CD4-positive, alpha-beta memory T cell (primary cell): ENCODE measurements at places on chromosomes 12 and 14. TPM values are rescaled to one million over a fixed set of nuclear protein-coding genes. Genes with fewer than 3 reads are reported as not detected.

GRCh38 chr14:85125291-85125670 is 404.7 kb upstream of the FLRT2 start:
- H3K27me3 ChIP-seq = no peaks in the 10 kb centered on the region
- no peak overlapping the region for H3K4me3 ChIP-seq
- no peak overlapping the region for H3K27ac ChIP-seq
- no peak for DNase-seq
- H3K4me1 ChIP-seq = no peaks in the 10 kb centered on the region
- no peaks in the 10 kb centered on the region for H3K36me3 ChIP-seq

GRCh38 chr12:93682846-93683261 is 5.7 kb downstream of the CRADD start:
- no peaks in the 10 kb centered on the region for H3K27me3 ChIP-seq
- no peak overlapping the region for H3K4me3 ChIP-seq
- no peaks in the 10 kb centered on the region for H3K36me3 ChIP-seq
- H3K27ac ChIP-seq = no peak overlapping the region

GRCh38 chr12:7856516-7856915 is 16.2 kb downstream of the SLC2A14 start:
- H3K27me3 ChIP-seq = no peaks in the 10 kb centered on the region
- no peak overlapping the region for H3K27ac ChIP-seq
- H3K36me3 ChIP-seq = no peaks in the 10 kb centered on the region
- DNase-seq = no peak
- H3K4me1 ChIP-seq = no peaks in the 10 kb centered on the region

GRCh38 chr12:109987615-109988014 is 8.6 kb downstream of the GIT2 start:
- H3K27ac ChIP-seq = no peak overlapping the region
- peaks cover 63% of the 10 kb centered on the region for H3K36me3 ChIP-seq
- no peak overlapping the region for H3K4me3 ChIP-seq

DNA sequence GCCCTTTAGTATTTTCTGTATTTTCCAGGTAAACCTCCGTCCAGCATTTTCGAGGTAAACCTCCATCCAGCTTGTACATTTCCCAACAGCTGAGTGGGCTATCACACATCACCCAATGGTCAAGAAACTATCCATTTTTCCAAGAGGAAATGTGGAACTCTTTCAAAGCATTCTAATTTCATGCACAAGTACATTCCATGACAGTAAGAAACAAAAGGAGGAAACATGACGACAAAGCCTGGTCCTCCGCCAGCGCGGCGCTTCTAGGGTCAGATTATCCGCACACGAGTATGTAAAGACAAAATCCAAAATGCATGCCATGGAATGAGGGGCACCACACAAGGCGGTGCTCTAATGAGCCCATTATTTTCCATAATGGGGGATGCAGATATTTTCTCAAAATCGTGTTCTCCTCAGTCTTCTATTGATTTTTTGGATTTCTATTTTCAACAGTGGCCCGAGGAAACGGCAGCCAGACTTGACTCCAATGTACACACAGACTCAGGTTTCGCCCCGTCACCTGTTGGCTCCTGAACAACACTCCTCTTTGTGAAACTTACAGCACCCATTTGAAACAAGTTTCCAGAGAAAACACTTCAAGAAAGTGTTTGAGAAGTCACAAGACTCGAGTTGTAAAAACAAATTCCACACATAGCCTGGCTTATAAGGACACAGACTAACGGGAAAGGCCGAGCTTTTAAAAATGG is 107.4 kb downstream of the PRICKLE1 start:
- no peak for DNase-seq
- H3K4me1 ChIP-seq = peaks cover 14% of the 10 kb centered on the region
- H3K4me3 ChIP-seq = no peak overlapping the region

- H3K27me3 ChIP-seq = no peaks in the 10 kb centered on the region
- DNase-seq = no peak
- no peaks in the 10 kb centered on the region for H3K4me1 ChIP-seq
- H3K36me3 ChIP-seq = peaks cover 3% of the 10 kb centered on the region
- H3K27ac ChIP-seq = no peak overlapping the region
Measured at GRCh38 chr12:124406043-124406442, 111.2 kb downstream of the RFLNA start.

DNA sequence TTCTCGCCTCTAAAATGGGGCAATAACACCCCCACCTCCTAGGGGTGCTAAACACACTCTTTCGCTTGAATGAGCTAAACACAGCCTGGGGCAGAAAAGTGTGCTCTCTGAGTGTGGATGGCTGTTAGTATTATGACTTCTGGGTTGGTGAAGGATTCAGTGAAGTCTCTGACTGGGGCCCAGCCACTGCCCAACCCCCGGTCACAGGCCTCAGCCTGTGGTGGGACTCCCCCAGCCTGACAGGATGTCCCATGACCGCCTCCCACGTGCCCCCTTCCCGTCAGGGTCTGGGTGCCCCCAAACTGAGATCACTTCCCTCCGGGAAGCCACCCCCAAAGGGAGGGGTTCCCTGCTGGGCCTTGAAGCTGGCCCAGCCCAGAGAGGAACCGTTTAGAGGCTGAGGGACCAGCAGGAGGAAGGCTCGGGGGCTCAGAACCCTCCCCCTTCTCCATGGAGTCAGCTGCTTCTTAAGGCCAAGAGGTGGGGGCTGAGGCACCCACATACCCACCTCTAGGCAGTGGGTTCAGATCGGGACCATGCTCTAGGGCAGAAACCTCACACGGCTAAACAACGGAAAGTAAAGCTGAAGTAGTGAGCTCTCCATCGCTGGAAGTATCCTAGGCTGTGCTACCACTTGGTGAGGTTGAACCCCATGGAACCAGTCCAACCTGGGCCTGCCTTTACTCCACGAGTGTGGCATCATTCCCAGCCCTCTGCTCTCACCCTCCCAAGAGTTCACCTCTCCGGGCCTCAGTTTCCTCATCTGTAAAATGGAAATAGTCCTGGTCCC is 13.8 kb downstream of the DTX1 start:
- no peak overlapping the region for H3K4me3 ChIP-seq
- H3K36me3 ChIP-seq = no peaks in the 10 kb centered on the region
- no peak for DNase-seq
- no peak overlapping the region for H3K27ac ChIP-seq

DNA sequence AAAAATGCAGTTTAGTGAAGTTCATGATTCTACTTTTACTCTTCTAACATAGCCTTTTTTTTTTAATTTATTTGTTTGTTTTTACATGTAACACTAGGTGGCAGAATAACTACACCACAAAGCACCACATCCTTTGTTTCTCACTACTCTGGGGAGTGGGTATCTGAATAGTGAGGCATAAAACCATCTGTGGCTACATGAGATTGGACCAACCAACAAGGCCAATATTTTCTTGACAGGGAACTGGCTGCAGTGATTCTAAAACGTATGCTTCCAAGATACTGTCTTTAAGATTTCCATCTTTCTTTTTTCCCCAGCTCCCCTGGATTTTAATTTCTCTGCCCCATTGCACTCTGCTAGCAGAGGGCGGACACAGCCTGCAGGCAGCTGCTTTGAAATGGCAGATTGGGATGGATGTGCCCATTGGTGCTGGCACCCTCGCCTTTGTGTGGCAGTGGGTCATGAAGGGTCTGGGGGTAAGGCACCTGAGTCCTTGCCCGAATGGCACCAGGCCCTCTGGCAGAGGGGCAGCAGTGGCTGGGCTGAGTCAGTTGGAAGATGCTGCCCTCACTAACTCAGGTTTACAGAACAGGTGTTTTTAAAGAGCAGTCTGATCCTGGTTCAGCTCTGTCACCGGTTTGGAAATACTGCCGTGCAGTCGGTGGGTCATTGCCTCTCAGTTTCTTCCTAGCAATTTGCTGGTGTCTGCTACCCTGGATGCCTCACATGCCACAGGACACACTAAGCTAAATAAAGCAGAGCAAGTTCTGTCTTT is 429.1 kb downstream of the RAD51B start:
- H3K27me3 ChIP-seq = no peaks in the 10 kb centered on the region
- DNase-seq = peak; percentile 43
- H3K4me1 ChIP-seq = peaks cover 24% of the 10 kb centered on the region
- no peak overlapping the region for H3K27ac ChIP-seq
- no peaks in the 10 kb centered on the region for H3K36me3 ChIP-seq
- no peak overlapping the region for H3K4me3 ChIP-seq

DNA sequence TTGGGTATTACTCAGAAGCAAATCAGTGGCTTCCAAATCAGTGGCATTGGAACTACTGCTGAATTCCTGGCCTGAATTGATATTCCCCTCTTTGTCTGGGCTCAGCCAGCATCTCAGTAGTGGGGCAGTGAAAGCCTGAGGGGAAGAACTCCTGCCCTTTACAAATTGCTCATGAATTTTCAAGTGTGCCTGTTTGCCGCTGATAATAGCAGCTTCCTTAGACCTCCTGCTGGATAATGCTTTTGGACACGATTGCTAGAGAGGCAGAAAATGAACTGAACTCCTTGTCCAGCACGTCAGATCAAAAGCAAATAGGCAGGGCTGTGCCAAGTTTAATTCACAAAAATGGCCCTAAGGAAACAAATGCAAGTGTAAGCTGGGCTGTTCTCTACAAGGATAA is 91.3 kb upstream of the GZMB start:
- no peaks in the 10 kb centered on the region for H3K36me3 ChIP-seq
- H3K4me1 ChIP-seq = no peaks in the 10 kb centered on the region
- no peak overlapping the region for H3K4me3 ChIP-seq
- no peaks in the 10 kb centered on the region for H3K27me3 ChIP-seq
- H3K27ac ChIP-seq = no peak overlapping the region
- DNase-seq = no peak

GRCh38 chr12:132267873-132268272 is 61.5 kb downstream of the GALNT9 start:
- H3K27me3 ChIP-seq = no peaks in the 10 kb centered on the region
- no peaks in the 10 kb centered on the region for H3K4me1 ChIP-seq
- H3K4me3 ChIP-seq = no peak overlapping the region
- DNase-seq = no peak
- no peaks in the 10 kb centered on the region for H3K36me3 ChIP-seq

DNA sequence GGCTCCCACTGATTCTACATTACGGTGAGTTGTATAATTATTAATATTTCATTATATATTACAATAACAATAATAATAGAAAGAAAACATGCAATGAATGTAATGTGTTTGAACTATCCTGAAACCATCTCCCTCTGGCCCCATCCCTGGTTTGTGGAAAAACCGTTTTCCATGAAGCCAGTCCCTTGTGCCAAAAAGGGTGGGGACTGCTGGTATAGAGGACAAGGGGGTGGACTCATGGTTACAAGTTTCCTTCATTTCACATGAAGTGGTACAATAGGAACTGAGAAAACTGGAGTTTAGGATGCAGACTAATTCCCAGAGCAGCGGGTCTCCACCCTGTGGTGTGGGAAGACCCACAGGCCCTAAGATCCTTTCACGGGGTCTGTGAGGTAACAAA is 3.0 kb upstream of the C1RL start:
- no peaks in the 10 kb centered on the region for H3K27me3 ChIP-seq
- no peak for DNase-seq
- H3K27ac ChIP-seq = no peak overlapping the region
- no peak overlapping the region for H3K4me3 ChIP-seq
- no peaks in the 10 kb centered on the region for H3K36me3 ChIP-seq

- no peaks in the 10 kb centered on the region for H3K4me1 ChIP-seq
- no peaks in the 10 kb centered on the region for H3K36me3 ChIP-seq
- no peaks in the 10 kb centered on the region for H3K27me3 ChIP-seq
- no peak overlapping the region for H3K27ac ChIP-seq
- no peak for DNase-seq
Measured at GRCh38 chr12:129467289-129467688, 436.5 kb downstream of the TMEM132D start.

DNA sequence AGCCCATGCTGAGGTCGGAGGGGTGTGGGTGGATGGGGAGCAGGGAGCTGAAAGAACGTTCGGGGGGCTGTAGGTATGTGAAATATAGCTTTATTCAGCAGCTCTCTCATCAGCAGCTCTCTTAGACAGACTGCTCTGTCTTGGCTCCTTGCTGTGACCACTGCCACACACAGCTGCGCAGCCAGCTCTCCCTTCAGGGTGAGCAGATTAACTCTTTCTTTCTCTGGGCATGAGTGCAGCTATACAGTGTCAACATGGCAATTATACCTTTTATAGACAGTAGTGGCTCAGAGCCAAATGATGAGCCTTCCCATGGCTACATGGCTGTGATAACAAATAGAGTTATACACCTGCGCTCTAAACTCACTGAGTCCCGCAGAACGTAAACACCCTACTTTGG is 137.7 kb upstream of the NEDD1 start:
- H3K27me3 ChIP-seq = no peaks in the 10 kb centered on the region
- no peaks in the 10 kb centered on the region for H3K4me1 ChIP-seq
- no peak overlapping the region for H3K27ac ChIP-seq
- no peaks in the 10 kb centered on the region for H3K36me3 ChIP-seq
- H3K4me3 ChIP-seq = no peak overlapping the region

DNA sequence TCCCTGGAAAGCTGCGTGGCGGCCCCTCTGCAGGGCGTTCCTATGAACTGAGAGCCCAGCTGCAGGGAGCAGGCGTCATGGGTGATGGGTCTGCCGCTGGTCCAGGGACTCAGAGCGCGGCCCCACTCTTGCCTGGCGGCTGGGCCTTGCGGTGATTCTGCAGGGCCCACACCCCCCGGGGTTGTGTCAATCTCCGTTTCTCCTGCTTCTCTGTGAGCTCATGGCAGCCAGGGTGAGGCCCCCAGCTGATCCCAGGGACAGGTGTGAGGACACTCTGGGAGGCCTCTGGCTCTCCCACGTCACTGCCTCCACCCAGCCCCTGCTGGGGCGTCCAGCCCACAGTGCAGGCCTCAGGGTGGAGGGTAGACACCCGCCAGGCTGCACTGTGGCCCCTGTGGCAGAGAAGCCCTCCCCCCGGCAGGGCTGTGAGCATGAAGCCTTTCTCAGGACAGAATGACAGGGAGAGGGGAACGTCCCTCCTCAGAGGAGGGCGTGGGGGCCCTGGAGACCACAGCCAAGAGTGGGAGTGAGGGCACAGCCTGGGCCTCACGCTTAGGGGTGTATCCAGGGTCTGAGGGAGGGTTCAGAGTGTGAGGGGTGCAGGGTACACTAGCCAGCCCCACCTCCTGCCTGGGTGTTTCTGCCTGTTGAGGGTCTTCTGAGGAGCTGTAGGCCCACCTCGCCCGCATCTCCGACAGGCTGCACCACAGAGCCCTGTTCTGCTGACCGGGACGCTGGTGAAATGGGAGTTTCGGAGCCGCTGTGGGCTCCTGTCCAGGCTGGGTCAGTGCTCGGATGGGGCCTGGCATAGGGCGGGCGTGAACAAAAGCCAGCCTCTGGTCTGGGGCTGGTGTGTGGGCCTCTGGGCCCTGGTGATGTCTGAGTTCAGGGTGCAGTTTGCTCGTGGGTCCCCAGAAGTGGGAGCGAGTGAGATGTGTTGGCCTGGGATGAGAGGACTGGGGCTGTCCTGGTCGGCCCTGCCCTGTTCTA is 26.7 kb upstream of the CRIP2 start:
- H3K4me3 ChIP-seq = no peak overlapping the region
- DNase-seq = no peak
- no peak overlapping the region for H3K27ac ChIP-seq
- peaks cover 8% of the 10 kb centered on the region for H3K36me3 ChIP-seq
- no peaks in the 10 kb centered on the region for H3K4me1 ChIP-seq

Gene CAPS2
- 6.2 TPM for total RNA-seq

Gene AICDA
- not detected for total RNA-seq

Gene BCL7A
- total RNA-seq = 3.7 TPM

Gene NAP1L1
- total RNA-seq = 673 TPM

Gene PIP4K2C
- total RNA-seq = 36.0 TPM

Gene CCND2
- 150 TPM for total RNA-seq

Gene AMIGO2
- total RNA-seq = 12.8 TPM
